Naive thymus-derived CD8-positive, alpha-beta T cell (primary cell): ENCODE measurements at places on chromosomes 2 and 18. TPM values are rescaled to one million over a fixed set of nuclear protein-coding genes. Genes with fewer than 3 reads are reported as not detected.

DNA sequence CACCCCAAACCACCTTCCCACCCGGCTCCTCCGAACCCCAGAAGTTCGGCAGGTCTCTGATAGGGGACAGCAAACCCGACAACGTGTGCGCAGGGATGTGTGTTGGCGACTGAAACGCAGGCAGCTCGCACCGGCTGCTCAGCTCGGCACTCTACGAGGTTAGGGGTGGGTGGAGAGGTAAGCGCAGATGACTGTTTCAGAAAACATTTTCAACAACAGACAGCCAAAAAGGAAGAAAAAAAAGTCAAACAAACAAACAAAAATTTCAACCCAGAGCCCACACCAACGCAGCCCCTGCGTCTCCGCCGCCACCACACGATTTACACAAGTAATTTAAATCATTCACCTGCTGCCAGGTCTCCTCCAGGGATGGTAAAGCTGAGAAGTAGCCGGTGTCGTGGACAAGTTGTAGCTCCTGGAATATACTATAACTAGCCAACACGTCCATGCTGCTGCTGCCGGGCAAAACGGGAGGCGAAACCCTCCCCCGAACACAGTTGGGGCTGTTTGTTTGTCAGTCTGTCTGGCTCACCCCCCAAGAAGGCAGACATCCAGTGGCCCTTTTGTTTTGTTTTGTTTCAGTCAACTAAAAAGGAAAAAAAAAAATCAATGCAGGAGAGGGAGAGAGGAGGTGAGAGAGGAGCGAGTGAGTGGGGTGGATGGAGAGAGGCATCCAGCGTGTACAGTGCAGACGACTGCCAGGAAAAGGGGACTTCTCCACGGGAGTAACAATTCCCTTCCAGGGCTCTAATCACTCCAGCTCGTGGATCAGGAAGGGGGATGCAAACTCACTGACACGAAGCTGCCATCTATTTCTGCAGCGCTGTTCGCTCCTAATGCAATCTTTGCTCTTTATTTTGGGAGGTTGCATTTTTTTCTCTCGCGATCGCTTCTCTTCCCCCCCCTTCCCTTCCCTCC lies at the start of gene KLF7:
TSS of gene KLF7 (minus strand) at position 828 of the 918 bp plus-strand sequence. CDS start at position 448, 380 bp downstream.
- DNase-seq: peak; percentile 59

- DNase-seq: no peak
Measured at GRCh38 chr18:39564716-39565115, 1999.1 kb upstream of the CELF4 start.

- no peak for DNase-seq
Measured at GRCh38 chr2:160310118-160310828, 110.2 kb upstream of the ITGB6 start.

The HAAO gene
- 0.80 TPM for total RNA-seq

DNA sequence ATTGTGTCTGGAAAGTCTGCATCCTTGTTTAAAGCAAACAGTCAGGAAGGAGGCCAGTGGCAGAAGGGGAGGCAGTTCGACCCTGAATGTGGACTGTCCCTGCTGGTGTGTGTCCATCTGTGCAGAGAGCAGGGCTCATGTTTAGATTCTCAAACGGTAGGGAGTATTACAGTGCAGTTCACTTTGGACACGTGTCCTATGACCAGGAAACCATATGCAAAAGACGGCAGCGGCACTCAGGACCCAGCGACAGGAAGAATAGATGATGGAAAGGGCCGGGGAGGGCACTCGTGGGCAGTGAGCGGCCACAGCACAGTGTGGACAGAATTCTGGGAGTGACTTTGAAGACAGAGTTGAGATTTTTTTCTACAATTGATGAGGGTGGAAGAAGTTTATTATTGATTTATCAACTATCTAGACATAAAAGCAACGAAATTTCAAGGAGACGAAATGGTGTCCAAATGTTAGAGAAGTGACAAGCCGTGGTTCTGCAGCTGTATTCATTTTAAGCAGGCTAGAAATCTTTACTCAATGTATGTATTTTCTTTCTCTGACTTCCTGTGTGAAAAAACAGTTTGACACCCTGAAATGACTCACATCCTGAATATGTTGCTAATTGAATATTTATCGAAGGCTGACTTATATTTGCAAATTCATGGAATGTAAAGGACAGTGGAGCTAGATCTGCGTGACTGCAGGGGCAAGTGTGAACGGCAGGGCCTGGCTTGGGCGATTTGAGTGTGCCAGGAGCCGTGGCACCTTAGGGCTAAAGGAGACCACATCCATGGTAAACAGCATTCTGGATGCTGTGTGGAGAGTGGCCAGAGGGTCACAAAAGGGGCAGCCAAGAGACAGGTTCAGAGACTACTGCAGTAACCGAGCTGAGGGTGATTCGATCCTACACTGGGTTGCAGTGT lies 214.2 kb downstream of the PTGR3 start:
- peak; percentile 26 for DNase-seq

DNA sequence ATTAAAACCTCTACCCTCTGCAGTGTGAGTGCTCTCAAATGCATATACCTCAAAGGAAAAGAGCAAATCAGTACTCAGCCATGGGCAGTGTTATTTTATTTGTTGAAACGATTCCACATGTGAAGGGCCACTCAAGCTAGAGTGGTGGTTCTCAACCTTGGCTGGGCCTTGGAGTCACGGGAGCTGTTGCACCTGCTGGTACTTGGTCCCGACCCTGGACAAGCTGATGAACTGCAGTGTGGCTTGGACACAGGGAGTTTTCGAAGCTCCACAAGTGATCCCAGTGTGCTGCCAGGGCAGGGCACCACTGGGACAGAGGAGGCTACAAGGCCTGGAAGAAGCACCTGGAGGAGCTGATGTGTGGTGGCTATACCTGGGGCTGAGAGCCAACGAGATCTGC lies 19.7 kb downstream of the GNLY start:
- no peak for DNase-seq

- DNase-seq: no peak
Measured at GRCh38 chr2:10321622-10322021, 18.9 kb downstream of the HPCAL1 start.

DNA sequence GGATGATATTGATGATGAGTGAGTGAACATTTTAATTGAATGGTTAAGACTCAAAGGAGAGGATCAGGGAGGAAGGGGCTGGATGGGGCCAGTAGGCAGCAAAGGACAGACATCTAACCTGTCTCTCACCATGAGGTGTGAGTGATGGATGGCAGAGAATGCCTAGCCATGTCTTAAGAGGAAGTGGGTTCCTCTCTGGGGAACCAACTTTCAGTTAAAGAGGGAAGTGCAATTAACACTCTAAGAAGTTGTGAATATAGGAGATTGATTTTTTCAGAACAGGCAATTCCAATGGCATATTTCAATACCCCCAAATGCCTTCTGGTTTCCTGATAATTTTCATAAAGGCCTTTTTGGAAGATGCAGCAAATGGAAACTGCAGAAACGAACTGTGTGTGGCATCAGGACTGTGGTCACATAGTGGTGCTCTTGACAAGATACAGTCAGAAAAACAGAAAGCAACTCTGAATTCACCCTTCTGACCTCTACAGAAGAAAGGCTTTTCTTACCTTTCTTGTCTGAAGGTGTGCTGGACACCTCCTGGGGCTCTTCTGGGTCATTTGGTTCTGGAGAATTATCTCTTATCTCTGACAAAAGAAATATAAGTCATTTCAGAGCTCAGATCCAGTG lies 10.2 kb downstream of the SP110 start:
- DNase-seq: no peak

GRCh38 chr18:8997634-8998033 lies 104.9 kb upstream of the NDUFV2 start:
- no peak for DNase-seq

The OTOS gene
- total RNA-seq: not detected

DNA sequence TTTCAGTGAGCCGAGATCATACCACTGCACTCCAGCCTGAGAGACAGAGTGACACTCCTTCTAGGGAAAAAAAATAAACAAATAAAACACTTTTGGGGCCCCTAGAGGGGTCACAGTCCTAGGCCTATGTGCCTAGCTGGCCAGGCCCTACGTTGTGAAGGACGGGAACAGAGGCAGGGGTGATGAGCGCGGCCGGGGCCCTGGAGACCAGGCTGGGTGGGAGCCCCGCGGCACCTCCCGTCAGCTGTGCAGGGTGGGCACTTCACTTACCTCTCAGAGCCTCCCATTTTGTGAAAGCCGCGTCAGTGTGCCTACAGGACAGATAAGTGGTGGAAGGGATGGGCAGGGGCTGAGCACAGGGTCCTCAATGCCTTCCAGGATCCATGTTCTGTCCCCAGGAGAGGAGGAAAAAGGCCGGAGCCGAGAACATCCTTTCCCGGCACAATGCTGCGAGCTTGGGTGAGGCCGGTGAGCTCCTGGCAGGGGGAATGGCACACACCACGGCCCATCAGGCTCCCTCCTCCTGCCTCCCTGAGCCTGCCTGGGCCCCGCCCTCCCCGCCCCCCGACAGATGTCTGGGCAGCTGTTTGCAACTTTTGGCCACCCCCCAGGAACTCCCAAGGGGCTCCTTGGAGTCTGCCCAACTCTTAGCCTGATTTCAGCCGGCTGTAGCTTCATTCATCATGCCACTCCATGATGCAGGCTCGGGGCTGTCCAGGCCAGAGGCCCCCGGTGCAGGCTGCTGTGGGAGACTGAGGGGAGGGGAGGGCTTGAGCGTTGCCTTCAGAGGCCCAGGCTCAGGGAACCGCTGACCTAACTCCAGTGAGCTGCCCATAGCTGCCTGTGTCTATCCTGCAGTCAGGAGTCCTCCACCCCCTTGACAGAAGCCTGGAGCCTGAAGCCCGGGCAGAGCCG lies 196.5 kb downstream of the TFCP2L1 start:
- DNase-seq: no peak

The GIGYF2 gene
- 86.5 TPM for total RNA-seq

The LGALSL gene
- 0.93 TPM for total RNA-seq

DNA sequence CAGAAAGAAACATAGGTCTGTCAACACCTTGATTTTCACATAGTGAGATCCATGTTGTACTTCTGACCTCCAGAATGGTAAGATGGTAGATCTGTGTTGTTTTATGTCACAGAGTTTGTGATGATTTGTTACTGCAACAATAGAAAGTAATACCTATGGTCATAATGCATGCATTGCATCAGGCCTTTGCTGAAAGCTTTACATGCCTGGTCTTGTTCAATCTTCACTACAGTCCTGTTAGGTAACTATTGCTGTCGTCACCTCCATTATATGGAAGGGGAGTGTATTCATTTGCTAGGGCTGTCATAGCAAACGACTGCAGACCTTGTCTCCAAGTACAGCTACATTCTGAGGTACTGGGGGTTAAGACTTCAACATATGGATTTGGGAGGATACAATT lies 243.5 kb downstream of the ANAPC1 start:
- no peak for DNase-seq

The SERPINB13 gene
- not detected for total RNA-seq

The DHRS9 gene
- not detected for total RNA-seq

The ALK gene
- not detected for total RNA-seq

The APOB gene
- total RNA-seq: not detected

- DNase-seq: no peak
Measured at GRCh38 chr2:169778446-169778845, 20.2 kb upstream of the SSB start.
